Stimulated activated CD8-positive, alpha-beta memory T cell treated with anti-CD3 and anti-CD28 coated beads, Interleukin-2, amount 100 ng/mL, for 48 hours (primary cell): ENCODE measurements at places on chromosomes 16 and 17.

- DNase-seq = no peak
Measured at GRCh38 chr16:70253291-70254106, 1.8 kb upstream of the EXOSC6 start.

DNA sequence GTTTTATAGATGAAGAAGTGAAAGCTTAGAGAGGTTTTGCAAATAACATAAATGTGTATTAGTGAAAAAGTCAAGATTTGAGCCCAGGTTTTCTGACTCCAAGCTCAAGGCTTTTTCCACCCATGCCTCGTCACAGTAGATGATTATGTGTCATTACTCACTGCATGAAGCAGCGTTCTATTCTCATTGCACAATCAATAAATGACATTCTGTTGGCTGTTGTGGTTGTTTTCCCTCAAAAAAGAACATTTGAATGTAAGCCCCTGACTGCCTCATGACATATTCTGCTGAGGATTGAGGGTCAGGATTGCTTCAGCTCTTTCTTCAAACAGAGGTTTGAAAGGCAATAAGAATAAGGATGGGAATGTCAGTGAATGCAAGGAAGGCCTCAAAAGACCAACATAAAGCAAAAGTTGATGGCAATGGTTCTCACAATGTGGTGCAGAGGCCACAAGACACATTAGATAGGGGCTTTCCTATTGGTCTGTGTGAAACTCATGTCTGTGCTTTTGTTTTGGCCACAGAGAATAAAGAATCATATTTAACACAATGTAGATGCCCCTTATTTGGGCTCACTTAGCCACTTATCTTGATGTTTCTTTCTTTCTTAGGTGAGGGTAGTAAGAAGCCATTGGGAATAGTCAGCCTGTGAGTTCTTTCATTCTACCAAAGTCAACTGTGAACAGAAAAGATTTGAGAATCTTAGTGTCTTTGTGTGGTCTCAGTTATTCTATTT lies 5.4 kb upstream of the MMD start:
- DNase-seq = no peak

GRCh38 chr17:55117164-55117563 lies 147.6 kb upstream of the HLF start:
- DNase-seq = no peak

DNA sequence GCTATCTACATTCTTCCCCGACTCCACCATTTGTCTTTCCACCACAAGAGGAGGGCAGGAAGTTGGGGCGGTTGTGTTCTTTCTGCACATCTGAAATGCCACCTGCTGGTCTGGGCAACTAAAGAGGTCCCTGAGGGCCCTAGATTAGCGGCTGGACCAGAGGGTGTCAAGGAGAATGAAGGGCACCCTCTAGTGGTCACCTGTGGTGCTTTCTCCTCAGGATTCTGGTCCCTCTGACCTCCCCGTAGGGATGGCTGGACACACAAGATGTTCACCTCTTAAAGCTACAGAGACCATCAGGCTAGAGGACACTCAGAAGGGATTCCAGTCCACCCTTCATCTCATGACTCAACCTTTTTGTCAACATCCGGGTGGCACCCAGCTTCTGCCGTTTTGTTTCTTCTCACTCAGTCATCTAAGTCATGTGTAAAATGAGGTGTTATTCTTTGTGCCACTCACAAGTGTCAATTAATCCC lies 2.9 kb upstream of the SCIMP start:
- peak; percentile 49 for DNase-seq

- DNase-seq = no peak
Measured at GRCh38 chr16:89397331-89397861, 93.0 kb downstream of the ANKRD11 start.

- DNase-seq = no peak
Measured at GRCh38 chr16:67632415-67633172, 12.3 kb upstream of the CARMIL2 start.

DNA sequence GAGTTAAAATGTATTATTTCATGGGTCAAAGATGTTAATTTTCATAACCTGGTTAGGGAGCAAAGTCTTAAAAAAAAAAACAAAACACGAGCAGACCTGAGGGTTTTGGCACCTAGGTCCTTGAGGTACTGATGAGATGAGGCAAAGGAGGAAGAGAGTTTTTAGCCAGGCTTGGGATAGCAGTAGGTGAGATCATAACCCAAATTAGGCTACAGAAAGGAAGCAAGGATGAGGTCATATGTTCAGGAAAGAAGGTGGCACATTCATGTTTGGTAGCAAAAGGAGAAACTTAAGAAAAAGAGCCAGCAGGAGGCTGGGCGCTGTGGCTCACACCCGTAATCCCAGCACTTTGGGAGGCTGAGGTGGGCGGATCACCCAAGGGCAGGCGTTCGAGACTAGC lies 2.8 kb downstream of the ATXN1L start:
- DNase-seq = no peak

GRCh38 chr16:88810166-88810911 lies 1.4 kb downstream of the APRT start:
- DNase-seq = no peak

GRCh38 chr17:83073389-83074063 lies 5.9 kb upstream of the METRNL start:
- DNase-seq = no peak

GRCh38 chr16:79439901-79440300 lies 160.6 kb downstream of the MAF start:
- DNase-seq = no peak

- no peak for DNase-seq
Measured at GRCh38 chr16:4093495-4094126, 22.6 kb downstream of the ADCY9 start.

DNA sequence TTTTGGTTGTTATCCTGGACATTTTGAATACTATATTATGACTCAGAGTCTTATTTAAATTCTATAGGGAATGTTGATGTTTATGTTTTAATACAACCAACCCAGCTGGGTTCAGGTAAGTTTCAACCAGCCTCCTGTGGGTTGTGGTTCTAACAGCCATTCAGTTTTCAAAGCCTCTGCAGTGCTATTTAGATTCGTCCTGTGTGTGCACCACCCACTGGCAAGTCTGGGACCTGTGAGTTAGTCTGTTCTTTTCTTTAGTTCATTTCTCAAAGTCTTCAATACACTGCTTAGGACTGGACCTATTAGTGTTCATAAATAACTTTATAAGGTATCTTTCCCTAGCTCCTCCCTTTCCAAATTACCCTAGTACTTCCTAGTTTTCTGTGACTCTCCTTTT lies 170.6 kb downstream of the TMEM132E start:
- no peak for DNase-seq

DNA sequence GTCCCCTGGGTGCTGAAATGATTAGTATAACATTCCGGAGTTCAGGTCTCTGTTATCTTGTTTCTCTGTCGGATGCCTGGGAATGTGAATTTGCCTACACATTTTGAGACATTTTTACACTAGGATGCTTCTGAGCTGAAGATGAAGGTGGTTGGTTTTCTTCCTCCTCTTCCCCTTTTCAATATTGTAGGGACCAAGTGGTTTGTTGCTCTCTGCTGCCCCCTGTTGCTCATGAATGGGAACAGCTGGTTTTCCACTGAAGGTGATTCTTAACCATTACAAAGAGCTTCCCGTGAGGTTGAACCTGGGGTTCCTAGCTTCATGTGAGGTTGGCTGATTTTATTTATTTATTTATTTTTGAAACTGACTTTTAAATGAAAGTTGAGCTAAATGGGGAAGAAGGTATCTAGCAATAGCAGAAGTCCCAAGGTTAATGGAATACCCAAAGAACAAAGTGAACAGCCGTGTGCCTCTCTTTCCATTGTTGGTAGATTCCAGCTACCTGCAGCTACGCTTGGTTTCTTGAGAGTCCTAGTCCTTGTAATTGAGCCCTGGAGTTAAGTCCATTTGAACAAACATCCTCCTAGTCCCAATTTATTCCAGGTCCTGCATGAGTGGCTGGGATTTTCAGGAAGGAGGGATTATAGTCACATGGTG lies 983.9 kb upstream of the EEF2KMT start:
- no peak for DNase-seq

GRCh38 chr16:59973966-59974365 lies 1239.8 kb upstream of the GOT2 start:
- DNase-seq = no peak

- no peak for DNase-seq
Measured at GRCh38 chr16:84254062-84254461, 14.2 kb upstream of the KCNG4 start.

GRCh38 chr17:75271955-75272847 lies 1.2 kb upstream of the MIF4GD start:
- DNase-seq = no peak

DNA sequence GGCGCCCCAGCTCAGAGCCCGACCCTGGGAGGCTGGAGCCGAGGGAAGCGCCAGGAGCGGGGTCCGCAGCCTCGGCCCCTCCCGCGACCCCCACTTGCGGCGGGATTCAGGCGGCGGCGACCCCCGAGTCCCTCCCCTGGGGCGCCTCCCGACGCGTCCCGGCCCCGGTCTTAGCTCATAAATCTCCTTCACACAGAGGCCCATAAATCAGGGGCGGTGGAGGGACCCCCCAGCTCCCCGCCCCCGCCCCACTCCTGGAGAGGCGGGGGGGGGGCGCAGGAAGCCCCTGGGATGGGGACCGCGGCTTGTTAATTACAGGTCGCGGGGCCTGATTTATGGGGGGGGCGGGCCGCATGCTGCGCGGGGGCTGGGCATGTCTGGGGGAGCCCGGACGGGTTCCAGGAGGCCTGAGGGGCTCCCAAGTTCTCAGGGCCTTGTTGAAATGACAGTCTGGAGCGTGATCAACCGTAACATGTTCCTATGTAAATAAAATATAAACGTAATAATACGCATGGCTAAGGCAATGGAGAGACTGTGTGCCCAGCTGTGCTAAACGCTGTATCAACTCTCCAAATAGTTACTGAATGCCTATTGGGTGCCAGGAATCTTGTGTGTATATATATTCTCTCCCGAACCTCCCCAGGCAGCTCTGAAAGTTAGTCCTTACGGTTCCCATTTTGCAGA lies 10.0 kb upstream of the BHLHA9 start:
- no peak for DNase-seq

DNA sequence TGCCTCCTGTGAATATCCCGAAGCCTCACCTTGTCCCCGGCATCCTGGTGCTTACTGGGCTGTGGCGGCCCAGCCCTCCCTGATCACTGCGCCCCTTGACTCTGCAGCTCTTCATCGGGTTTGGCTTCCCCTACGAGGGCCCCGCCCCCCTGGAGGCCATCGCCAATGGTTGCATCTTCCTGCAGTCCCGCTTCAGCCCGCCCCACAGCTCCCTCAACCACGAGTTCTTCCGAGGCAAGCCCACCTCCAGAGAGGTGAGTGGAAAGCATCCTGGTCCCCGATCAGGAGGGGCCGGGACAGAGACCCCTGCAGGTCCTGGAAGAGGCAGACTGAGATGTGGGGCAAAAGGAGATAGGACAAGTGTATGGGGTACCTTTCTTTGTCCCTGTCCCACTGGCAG lies 72.1 kb downstream of the MGAT5B start:
- DNase-seq = no peak

- DNase-seq = peak; percentile 81
Measured at GRCh38 chr16:29848420-29849297, 14.4 kb downstream of the CDIPT start.

- no peak for DNase-seq
Measured at GRCh38 chr17:43018008-43018853, 4.0 kb downstream of the VAT1 start.

DNA sequence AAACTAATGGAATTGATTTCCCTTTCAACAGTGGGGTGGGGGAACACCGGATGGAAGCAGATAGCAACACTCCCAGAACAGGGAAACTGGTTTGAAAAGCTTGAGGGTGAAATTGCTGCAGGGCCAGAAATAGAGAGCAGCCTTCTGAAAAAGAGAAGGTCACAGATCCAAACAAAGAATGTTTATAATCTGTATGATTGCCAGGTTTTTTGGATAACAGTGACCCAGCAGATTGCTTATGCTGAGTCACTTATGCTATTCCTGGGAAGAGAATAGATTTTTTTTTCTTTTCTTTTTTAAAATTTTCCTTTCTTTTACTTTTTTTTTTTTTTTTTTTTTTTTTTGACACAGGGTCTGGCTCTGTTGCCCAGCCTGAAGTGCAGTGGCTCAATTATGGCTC lies 641.3 kb downstream of the KCNJ2 start:
- no peak for DNase-seq

DNA sequence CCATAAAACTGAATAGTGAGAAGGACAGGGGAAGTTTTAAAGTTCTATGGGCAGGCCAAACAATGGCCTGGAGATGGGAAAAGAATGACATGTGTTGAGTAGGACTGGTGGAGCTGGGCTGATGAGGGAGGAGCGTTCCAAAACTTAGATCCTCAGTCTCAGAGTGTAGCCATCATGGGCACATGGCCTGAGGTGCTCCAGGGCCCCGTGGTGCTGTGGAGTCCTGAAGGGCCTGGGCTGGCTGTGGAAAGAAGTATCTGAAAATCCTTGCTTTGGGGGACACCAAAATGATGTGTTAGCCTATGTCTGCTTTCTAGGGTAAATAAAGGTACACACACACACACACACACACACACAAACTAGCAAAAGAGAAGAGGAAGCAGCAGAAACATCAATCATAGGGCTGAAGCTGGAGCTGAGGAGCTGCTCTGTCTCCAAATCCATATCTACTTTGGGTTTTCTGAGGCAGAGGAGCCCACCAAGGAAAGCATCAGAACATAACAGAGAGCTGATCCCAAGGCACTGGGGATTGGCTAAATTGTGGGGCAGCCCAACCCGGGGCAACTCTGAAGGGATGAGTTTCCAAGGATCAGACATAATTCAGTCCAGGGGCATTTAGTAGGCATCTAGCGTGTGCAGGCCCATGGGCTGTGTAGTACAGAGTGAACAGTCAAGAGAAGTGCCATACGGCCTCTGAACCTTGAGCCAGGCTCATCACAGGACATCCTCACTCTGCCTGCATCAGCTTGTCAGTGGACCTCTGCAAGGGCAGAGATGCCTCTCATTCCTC lies 85.2 kb downstream of the C16orf78 start:
- no peak for DNase-seq

DNA sequence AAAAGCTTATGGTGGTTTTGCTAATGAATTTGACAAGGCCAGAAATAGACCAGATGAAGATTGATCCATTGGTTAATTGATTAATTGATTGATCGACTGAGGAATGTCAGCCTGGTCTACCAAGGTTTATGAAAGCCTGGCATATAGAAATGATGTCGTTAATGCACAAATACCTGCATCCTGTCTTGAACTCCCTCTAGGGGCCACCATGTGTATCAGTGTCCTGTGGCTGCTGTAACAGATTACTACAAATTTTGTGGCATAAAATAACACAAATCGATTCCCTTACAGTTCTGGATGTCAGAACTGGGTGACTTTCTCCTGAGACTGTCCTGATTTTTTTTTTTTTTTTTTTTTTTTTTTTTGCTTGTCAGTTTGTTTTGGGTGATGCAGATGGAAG lies 553.2 kb downstream of the MAF start:
- no peak for DNase-seq

GRCh38 chr16:85974428-85975375 lies 75.7 kb downstream of the IRF8 start:
- no peak for DNase-seq
